ENCODE measurements at places on chromosomes 11 and 22. TPM values are rescaled to one million over a fixed set of nuclear protein-coding genes. Genes with fewer than 3 reads are reported as not detected.

Gene OSM
- total RNA-seq: not detected

Gene MN1
- total RNA-seq: 6.4 TPM

Gene CASP5
- not detected for total RNA-seq

Gene POU2AF1
- total RNA-seq: 0.41 TPM

Gene ACAT1
- total RNA-seq: 35.0 TPM
